ENCODE measurements at places on chromosomes 5 and 9.

DNA sequence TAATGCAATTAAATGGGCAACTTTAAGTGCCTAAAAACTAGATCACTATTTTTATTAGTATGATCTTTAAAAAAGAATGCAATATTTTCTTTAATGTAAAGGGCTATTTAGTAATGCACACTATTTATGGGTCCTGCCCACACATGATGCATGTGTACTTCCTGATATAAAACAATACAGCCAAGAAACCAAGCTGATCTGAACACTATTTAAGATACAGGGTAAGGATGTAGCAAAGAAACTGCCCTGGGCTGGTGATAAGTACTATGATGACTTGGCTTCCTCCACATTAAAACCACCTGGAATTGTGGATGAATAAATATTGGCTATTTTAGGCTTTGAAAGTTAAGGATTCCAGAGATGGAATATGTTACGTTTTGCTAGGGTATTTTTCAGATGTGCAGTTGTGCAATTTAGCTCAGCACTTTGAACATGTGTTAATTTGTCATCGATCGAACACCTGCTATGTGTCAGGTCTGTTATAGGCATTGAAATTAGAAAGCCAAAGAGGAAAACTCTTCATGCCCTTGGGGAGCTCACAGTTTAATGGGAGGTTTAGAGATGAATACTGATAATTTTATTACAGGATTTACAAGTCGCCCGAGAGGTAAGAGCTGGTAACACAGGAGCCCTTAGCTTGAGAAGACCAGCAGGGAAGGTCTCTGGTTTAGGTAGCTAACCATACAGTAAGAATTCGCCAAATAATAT is 276.7 kb downstream of the PLK2 start:
- DNase-seq: no peak

DNA sequence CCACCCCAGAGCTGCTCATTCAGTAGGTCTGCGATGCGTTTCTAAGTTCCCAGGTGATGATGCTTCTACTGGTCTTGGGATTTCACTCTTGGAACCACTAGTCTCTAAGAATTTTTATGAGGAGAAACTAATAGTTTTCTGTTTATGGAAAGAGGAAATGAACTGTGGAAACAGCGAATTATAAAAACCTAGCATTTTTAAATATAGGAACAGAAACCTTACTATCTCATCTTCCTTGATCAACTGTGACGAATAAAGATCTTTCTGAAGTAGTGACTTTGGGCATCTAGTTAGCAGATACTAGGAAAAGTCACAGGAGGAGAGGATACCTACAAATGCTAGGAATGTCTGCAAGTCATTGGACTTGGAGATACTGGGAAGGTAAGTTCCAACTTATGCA is 376.8 kb upstream of the RFX3 start:
- no peak for DNase-seq

DNA sequence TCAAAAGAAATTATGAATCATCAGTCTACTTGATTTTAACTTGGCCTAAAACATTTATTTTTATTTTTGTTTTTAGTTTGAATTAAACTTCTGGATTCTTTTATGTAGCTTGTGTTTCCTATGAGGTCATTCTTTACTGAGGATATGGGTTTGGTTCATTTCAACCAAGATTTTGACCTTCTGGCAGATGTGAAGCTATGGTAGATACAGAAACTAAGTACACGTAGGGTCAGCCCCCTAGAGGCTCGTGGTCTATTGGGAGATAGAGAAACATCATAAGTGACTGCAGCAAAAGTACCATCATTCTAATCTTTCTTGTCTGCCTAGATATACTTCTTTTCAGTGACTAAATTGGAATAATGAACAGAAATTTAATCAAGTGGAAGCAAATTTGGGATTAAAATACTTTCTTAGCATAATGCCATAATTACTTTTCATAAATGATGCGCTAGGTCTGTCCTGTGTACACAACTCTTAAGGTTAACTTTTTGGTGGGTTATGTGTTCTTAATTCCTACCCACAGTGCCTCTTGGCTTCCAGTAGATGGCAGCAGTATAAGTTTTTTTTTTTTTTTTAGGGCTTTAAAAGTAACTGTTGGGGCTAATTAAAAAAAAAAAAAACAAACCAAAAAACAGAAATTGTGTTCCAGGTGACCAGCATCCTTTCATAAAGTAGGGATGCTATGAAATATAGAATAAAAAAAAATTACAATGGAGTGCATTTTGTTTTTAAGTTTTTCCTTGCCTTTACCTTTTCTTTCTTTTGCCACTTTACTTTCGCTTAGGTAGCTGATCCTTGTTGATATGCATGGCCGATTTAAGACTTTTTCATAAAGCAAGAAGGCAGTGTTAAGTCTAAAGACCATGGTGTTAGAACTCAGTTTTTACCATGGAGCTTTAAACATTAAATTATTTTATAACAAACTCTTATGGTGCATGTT is 49.9 kb downstream of the LRRTM2 start:
- no peak for DNase-seq

GRCh38 chr5:109691996-109692395 is 2.3 kb downstream of the MAN2A1 start:
- no peak for DNase-seq

- DNase-seq: no peak
Measured at GRCh38 chr5:123105864-123106263, 16.8 kb downstream of the PRDM6 start.

DNA sequence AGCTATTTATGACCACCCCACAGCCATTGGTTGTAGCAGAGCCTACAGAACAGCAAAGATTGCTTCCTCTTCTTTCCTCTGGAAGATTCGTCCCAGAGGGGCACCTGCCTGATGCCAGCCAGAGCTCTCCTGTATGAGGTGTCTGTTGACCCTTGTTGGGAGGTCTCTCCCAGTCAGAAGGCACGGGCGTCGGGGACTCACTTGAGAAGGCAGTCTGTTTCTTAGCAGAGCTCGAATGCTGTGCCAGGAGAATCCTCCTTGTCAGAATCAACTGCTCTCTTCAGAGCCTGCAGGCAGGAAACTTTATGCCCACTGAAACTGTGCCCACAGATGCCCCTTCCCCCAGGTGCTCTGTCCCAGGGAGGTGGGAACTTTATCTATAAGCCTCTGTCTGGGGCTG is 479.5 kb upstream of the IZUMO3 start:
- no peak for DNase-seq

DNA sequence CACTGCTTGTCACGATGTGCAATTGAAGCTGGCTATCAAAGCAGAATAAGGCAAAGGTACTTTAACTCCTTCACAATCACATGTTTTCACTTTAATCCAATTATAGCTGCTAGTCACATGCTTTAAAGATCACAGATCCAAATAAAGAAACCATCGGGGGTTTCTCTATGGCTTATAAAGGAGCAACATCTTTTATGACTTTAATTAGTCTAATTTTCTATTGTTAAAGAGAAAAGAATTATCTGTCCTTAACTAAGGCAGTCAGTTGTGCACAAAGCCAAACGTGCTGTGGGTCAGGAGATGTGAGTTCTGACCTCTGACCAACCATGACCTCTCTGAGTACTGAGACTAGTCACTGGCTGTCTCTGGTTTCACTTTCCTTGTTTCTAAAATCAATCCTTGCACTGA is 561.1 kb downstream of the RAB3C start:
- DNase-seq: no peak

- DNase-seq: no peak
Measured at GRCh38 chr5:142316051-142316450, 8.8 kb downstream of the SPRY4 start.

DNA sequence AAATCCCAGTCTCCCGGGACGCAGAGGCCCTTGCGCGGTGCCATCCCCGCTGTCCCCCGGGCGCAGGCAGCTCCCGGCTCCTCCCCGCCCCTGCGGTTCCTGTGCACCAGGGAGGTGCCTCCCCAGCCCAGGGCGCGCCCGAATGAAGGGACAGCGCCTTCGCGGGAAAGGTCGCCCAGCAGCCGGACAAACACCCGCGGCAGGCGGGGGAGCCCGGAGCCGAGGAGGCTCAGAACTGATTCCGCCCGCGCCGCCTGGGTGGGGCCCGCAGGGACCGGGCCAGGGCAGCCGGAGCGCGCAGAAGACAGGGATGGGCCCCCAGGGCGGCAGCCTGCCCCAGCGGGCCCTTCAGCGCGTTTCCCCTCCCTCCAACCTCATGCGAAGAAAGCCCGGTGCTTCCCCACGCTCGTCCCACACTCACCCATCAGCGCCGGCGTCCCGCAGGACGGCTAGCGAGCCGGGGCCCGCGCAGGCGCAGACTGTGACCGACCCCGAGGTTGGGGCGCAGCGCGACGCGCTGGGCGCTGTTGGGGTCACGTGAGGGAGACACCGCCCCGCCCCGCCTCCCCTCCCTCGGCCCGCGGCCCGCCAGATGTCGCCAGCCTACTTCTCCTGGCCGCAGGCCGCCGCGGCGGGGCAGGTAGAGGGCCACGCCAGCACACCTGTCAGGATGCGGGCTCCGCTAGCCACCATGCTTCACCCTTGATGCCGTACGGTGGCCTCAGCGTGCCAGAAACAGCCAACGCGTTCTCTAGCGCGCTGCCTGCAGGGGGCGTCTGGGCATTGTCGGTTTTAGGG is at the start of gene SLC25A51:
SLC25A51 (minus strand) TSS at position 481 of the 798 bp plus-strand sequence. CDS start 15,577 bp downstream, outside the sequence.
- DNase-seq: peak; percentile 48

GRCh38 chr5:180054226-180054625 is 17.3 kb downstream of the RNF130 start:
- no peak for DNase-seq

- DNase-seq: no peak
Measured at GRCh38 chr9:76699971-76700370, 64.3 kb upstream of the PCA3 start.

GRCh38 chr9:128175102-128175563 is 15.1 kb downstream of the BBLN start:
- no peak for DNase-seq

DNA sequence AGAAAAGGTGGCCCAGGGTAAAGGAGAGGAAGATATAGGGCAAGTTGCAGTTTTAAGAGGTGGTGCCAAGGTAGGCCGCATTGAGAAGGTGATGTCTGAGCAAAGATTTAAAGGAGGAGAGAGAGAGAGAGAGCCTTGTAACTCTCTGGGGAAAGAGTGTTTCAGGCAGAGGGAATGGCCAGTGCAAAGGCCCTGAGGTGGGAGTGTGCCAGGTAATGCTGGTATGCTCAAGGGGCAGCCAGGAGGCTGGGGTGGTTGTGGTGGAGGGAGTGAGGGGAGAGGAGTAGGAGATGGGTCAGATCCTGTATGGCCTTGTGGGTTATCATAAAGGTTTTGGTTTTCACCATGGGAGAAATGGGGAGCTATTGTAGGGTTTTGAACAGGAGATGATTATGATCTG is 9.9 kb downstream of the MCCC2 start:
- no peak for DNase-seq

DNA sequence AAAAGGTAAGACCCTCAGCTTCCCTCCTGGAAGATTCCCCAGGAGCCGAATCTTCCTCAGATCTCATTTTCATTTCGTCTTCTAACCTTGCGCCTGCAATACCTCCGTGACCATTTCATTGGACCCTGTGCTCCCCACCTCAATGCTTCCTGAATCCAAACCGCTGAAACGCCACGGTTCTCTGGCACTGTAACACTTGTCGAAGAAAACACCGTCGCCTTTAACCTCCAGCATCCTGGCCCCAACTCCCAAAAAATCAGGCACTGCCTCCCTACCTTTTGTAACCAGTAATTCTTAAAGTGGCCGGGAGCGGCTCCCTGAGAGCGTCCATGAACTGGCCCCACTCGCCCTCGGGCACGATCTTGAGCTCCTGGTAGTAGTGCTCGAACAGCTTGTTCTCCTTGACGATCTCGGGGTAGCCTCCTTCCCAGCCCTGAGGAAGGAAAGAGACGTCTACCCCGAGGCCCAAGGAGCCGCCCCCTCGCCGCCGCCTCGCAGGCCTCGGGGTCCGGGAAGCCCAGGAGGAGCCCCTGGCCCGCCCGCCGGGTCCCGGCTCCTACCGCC is 438 bp downstream of the NSUN2 start:
- no peak for DNase-seq

GRCh38 chr9:37293664-37294524 is 128.6 kb upstream of the GRHPR start:
- DNase-seq: no peak

GRCh38 chr5:137316346-137316736 is 182.8 kb downstream of the SPOCK1 start:
- no peak for DNase-seq

DNA sequence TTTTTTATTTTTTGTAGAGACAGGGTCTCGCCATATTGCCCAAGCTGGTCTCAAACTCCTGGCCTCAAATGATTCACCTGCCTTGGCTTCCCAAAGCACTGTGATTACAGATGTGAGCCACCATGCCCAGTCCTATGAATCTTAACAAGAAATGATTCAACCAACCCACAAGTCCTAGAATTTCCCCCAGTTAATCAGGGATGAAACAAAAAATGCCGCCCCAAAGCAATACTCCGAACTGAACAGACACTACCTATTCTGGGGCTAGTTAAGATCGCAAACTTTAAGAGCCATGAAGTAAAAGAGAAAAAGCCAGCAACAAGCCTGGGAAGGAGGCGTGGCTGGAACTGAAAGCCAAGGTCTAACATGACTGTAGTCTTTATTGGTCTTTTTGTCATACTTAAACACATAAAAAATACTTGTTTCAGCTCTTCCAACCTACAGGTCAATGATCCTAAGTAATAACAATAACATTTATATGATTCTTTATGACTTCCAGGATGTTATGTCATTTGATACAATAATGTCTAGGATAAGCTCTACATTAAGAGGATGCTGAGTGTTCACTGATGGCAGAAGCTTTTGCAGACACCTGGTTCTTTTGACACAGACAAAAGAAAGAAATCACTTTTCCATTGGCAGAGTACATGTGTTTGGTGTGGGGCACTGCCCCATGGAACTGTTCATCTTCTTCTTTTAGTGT is 361.1 kb upstream of the TLE4 start:
- no peak for DNase-seq

DNA sequence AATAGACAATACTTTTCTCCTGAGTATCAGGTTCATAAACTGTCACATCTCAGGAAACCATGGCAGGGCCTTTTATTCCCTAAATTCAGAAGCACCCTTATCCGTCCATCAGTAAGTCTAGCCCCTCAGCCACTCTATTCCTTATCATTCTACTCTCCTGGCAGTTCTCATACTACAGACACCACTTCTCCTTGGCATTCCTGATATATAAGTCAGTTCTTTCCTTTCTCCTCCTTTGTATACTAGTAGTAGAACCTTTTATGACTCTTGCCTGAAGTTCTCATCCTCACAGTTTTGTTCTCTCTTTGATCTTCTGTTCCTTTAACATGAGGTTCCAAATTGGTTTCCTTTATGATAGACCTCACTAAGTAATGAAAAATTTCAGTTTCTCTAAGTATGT is 29.3 kb downstream of the GRAMD2B start:
- DNase-seq: no peak

DNA sequence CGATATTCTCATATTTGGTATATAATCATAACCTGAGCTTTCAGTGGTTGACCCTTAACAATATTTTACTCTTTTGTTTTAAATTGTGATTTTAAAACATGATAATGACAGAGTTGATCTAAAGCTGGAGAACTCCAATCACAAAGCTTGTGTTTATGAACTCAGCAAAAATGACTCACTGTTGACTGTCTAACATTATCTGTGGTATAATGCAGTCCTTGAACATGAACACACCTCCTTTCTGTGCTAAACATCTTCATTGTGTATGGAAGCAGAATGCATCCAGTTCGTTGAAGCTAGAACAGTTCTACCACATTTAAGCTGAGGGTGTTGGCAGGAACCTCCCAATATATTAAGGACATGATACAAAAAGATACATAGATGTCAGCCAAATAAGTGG is 1030.2 kb upstream of the SEMA6A start:
- DNase-seq: no peak

- DNase-seq: no peak
Measured at GRCh38 chr9:91214867-91215266, 146.9 kb downstream of the AUH start.
